Activated CD4-positive, alpha-beta T cell treated with anti-CD3 and anti-CD28 coated beads, Interleukin-2, amount 50 U/mL, for 1 hour (primary cell): ENCODE measurements at places on chromosomes 2 and 18.

GRCh38 chr2:165112133-165112573 lies 91.7 kb downstream of the SCN3A start:
- DNase-seq, result no peak

DNA sequence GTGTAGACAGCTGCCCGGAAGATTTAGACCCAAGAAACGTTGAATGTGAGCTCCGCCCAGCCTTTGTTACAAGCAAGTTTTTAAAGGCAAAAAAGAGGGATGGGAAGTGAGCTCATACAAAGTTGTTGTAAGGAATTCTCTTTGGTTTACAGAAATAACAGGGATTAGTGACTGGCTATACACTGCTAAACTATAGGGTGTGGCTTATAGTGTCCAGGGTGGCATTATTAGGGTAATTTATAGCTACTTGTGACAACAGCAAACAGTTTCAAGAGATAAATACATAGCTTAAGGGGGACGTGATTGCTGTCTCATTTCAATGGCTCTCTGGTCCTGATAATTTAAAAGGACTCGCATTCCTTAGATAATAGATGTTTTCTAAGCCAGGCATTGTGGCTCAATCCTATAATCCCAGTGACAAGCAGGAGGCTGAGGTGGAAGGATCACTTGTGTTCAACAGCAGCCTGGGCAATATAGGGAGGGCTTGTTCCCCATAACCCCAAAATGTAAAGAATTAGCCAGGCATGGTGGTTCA lies 66.5 kb upstream of the TGIF1 start:
- no peak for DNase-seq

- DNase-seq, result no peak
These were observed 99.0 kb upstream of the ACVR1C start for GRCh38 chr2:157727693-157728092.

DNA sequence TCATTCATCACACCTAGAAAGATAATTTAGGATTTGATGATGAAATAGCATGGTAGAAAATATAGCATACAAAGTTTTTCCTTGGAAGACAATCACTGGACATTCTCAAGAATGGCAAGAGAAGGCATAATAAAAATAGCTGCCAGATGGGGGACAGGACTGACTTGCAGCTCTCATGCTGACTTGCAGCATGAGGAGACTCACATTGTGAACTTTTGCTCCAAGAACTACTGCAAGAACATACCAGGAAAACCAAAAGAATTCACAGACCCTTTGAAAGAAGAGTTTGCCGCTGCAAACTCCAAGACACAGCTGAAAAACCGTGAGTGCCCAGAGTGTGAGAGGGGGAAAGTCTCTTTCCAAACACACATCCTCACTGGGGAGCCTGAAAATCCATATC lies 47.0 kb downstream of the CRYGD start:
- DNase-seq, result no peak

GRCh38 chr2:240095556-240096523 lies 40.3 kb downstream of the COPS9 start:
- DNase-seq, result no peak

DNA sequence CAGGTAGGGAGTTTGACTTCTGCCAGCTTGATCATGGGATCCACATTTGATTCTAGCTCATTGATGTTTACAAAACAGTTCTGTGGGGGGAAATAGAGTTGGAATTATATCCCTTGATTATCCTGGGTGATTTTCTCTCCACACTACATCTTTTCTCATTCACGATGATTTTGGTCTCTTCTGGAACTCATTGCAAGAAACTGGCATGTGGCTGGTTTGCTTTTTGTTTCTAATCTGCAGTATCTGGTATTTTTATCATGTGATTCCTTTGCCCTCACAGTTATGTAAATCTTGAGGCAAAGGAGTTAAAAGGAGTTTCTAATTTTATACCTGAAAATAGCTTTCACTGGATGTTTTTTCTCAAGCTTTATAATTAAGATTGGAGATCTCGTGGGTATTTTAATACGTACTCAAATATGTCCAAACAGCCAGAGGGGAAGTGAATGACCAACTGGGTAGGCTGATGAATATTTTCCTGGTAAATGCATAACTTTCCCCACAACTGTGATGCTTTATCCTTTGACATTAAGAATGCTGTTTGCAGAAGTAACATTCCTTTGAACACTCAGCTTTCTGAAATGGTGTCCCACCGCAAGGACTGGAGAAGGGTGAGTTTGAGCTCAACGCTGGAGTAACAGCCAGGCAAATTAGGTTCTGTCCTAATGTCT lies 502.9 kb upstream of the ZEB2 start:
- DNase-seq, result no peak

GRCh38 chr18:48540251-48541025 lies 1.6 kb downstream of the CTIF start:
- peak; percentile 39 for DNase-seq

GRCh38 chr2:68909793-68910674 lies 38.8 kb upstream of the BMP10 start:
- DNase-seq, result peak; percentile 69

GRCh38 chr2:72003796-72004195 lies 143.9 kb downstream of the CYP26B1 start:
- no peak for DNase-seq

DNA sequence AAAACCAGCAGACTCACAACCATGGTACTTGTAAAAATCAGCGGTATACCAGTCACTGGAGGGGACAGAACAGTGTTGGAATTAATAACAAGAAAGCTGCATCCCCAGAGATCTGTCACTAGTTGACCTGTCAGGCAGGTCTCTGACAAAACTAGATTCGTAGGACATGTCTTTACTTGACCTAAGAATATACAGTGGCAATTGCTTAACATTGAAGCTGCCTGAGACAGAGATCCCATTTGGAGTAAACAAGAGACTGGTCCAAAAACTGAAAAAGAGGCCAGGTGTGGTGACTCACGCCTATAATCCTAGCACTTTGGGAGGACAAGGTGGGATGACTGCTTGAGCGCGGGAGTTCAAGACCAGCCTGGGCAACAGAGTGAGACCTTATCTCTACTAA lies 7.2 kb upstream of the SS18 start:
- no peak for DNase-seq

GRCh38 chr2:20484034-20484617 lies 37.3 kb downstream of the RHOB start:
- DNase-seq, result no peak

- no peak for DNase-seq
These were observed 44.2 kb upstream of the HS6ST1 start for GRCh38 chr2:128362889-128363228.

- no peak for DNase-seq
These were observed 9.3 kb upstream of the GPR35 start for GRCh38 chr2:240615820-240616547.

GRCh38 chr18:57498682-57499256 lies 63.6 kb downstream of the ONECUT2 start:
- DNase-seq, result no peak

DNA sequence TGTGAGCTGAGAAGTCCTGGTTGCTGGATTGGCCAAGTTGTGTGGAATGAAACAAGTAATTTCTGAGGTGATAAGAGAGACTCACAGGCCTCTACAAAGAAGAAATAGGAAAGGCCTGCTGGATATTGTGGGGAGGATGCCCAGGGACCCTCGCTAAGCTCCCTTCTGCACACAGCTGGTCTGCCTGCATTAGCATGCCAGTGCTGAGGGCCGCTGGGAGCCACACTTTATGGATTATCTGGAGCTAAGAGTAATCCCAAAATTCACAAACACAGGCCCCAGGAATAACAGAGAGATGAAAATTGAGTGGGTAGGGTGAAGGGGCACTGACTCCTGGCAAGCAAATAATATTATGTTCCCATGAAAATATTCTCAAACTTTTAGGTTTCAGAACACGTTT lies 114.9 kb upstream of the SIX3 start:
- DNase-seq, result no peak

- DNase-seq, result no peak
These were observed 1.9 kb upstream of the ALLC start for GRCh38 chr2:3655871-3656761.

- DNase-seq, result no peak
These were observed 540.9 kb downstream of the NRXN1 start for GRCh38 chr2:50490991-50491390.

GRCh38 chr2:132978840-132979239 lies 308.8 kb upstream of the LYPD1 start:
- no peak for DNase-seq

DNA sequence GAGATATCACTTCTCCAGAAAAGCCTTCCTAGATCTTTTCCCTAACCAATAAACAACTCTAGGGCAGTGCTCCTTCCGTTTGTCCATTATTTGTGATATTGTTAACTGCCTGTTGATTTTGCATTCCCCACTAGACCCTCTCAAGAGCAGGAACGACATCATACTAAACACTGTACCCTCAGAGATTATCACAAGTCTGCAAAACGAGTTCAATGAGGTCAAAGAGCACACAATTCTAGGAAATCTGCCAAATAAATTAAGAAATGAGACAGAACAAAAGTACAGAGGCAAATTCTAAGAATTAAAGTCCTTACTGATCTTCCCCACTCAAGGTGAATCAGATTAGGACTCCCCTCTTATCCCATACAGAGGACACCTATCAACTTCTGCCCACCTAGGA lies 7.6 kb downstream of the RTTN start:
- DNase-seq, result no peak

GRCh38 chr2:17539611-17540092 lies 844 bp upstream of the VSNL1 start:
- DNase-seq, result no peak

- no peak for DNase-seq
These were observed 102.7 kb downstream of the CPO start for GRCh38 chr2:207041786-207042554.

DNA sequence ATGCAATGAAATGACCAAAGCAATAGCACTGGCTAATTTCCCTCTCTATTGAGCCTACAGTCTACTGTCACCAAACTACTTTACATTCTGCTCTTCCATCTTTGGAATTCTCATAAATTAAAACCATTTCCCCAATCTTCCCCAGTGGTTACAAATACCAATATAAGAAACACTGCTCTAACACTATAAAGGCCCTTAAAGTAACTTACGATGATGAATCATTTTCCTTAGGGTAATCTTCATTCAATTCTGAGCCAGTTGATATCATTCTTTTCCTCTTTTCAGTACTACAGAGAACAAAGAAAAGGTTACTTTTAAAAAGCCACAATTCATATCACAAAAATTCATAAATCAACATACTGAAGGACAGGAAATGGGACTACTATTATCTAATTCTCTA lies 22.1 kb downstream of the USP37 start:
- no peak for DNase-seq

DNA sequence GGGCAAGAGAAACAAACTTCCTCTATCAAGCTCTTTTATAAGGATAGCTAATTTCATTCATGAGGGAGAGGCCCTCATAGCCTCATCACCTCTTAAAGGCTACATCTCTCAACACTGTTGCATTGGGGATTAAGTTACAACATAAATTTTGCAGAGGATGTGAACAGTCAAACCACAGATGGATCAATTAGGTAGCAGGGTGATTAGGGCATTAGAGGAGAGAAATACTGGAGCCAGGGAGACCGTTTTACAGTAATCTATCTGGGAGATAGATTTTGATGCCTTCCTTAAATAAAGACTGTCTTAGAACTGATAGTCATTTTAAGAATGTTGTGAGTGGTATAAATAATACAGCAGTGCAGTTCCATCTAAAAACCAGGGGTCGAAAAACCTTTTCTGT lies 258.9 kb downstream of the DCC start:
- no peak for DNase-seq

DNA sequence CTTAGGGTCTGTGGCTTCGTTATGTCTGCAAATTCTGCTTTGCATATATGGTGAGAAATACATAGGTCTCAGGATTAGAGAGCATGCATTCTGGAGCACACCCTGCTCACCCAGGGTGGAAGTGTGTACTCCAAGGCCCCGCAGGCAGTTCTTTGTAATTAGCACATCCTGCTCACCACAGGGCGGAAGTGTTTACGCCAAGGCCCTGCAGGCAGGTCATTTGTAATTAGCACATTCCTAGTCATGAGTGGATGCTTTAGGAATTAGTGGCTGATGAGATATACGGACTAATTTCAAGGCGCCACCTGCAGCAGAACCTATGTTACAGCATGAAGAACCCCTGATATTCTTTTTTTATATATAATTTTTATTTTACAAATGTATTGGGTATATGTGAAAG lies 4.2 kb downstream of the ALLC start:
- no peak for DNase-seq

- no peak for DNase-seq
These were observed 323.9 kb downstream of the XIRP2 start for GRCh38 chr2:167212014-167212648.

- DNase-seq, result no peak
These were observed 16.6 kb downstream of the CFLAR start for GRCh38 chr2:201132518-201132917.

- DNase-seq, result no peak
These were observed 60.4 kb downstream of the FIGN start for GRCh38 chr2:163675388-163675787.

DNA sequence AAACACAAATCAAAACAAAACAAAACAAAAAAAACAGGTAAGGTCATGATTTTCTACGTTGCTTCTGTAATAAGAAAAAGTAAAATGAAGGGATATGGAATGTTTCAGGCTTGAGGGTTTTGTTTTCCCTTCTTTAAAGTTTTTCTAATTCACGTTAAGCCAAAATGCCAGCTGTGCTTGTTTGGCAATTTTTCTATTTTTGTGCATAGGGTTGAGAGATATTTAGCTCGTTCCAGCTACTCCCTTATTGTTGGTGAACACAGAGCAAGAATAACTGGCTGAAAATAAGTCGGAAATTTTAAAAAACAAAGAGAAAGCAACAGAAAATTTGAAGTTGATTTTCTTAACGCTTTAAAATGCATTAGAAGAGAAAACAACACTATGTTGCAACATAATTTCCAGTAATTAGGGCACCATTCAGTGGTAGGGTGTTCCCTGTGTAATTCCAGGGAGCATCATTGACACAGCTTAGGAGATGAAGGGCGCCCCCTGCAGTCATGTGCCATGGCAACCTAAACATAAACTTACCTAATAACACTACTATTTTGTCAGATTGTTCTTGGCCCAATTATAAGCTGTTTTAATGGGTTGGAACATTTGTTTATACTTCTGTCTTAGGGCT lies 99.5 kb downstream of the DTNA start:
- DNase-seq, result no peak

GRCh38 chr18:57009844-57010243 lies 137.0 kb upstream of the BOD1L2 start:
- DNase-seq, result no peak

- no peak for DNase-seq
These were observed 208.2 kb downstream of the CTNNA2 start for GRCh38 chr2:79721061-79721460.

- DNase-seq, result no peak
These were observed 47.4 kb upstream of the TCF4 start for GRCh38 chr18:55635439-55635838.

DNA sequence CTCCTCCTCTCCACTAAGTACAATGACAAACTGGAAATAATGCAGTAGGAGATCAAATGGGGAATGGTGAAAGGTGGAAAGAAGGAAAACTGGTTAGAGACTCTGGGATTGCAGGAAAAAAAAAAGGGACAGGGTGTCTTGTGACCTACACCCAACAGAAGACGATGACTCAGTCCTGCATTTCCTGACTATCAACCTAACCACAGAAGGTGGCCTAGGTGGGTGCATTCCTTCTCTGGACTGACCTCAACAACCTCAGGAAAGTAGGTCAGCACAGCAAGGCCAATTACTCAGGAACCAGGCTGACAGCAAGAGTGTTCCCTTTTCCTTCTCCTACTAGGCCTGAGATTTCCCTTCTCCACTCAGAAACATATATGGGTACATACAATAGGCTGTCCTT lies 1386.4 kb upstream of the ZEB2 start:
- DNase-seq, result no peak

GRCh38 chr2:237391140-237391539 lies 22.8 kb downstream of the COL6A3 start:
- no peak for DNase-seq

- DNase-seq, result no peak
These were observed 80.0 kb upstream of the PXDN start for GRCh38 chr2:1824202-1824905.
